ENCODE measurements at places on chromosomes 2 and 18. TPM values are rescaled to one million over a fixed set of nuclear protein-coding genes. Genes with fewer than 3 reads are reported as not detected.

Gene RAB17
- 11.9 TPM for total RNA-seq

Gene FBXO48
- total RNA-seq: 0.34 TPM

Gene C1GALT1C1L
- total RNA-seq: 0.09 TPM

Gene IL37
- total RNA-seq: not detected

Gene TMEM163
- total RNA-seq: not detected
